ENCODE measurements at places on chromosomes 6 and 20.

- DNase-seq = peak; percentile 81
These were observed 40.1 kb downstream of the OR2B2 start for GRCh38 chr6:27871924-27872638.

- peak; percentile 94 for DNase-seq
These were observed 199.0 kb downstream of the JARID2 start for GRCh38 chr6:15444881-15445280.

- DNase-seq = no peak
These were observed 138.5 kb downstream of the UST start for GRCh38 chr6:148885136-148885865.

DNA sequence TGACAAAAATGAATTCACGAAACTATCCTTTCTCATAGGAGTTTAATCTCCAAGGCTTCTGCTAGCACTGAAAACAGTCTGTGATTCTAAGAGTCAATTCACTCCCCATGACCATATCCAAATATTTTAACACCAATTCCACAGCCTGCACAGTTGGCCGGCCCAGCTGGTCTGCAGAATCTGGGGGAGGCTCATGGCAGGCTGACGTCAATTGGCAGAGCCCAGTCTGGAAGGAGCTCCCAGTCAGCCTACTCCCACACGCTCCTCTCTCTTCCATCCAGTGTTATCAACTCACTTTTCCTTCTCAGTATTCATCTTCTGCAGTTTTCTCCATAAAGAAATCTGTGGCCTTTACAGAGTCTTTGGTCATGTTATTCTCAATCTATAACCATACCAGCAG is 111.0 kb downstream of the TBXT start:
- no peak for DNase-seq

GRCh38 chr6:42777126-42777822 is 4.6 kb upstream of the BICRAL start:
- DNase-seq = no peak

- DNase-seq = no peak
These were observed 88.6 kb upstream of the CDYL start for GRCh38 chr6:4687656-4687988.

GRCh38 chr20:57896017-57896416 is 186.2 kb upstream of the PMEPA1 start:
- no peak for DNase-seq

DNA sequence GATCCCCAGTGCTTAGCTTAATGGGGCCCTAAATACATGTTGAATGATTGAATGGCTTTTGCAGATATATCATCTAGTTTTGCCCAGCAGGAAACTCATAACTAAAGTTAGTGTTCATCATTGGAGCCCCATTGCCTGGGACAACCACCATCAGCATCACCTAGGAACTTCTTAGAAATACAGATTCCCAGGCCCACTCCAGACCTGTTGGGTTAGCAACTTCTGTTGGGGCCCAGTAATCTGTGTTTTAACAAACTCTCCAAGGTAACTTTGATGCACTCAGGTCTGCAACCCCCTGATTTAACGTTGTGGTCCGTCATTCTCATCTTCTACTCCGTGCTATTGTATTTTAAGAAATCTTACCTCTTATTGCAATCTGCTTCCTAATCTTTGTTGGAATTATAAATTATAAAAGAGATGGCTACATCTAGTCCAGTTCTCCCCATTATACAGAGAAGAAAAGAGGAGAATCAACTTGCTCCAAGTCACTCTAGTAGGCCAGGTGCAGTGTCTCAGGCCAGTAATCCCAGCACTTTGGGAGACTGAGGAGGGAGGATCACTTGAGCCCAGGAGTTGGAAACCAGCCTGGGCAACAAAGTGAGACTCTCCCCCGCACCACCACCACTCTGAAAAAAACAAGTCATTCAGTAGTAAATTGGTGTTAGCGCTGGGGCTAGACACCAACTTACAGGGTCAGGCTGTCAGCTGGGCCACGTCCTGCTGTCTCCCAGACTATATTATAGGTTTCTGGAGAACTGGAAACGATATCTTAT is 13.7 kb downstream of the FOXP4 start:
- no peak for DNase-seq

GRCh38 chr6:145148776-145149175 is 586.5 kb downstream of the EPM2A start:
- no peak for DNase-seq

- DNase-seq = peak; percentile 76
These were observed 641 bp downstream of the ARFGEF2 start for GRCh38 chr20:48921883-48922820.

DNA sequence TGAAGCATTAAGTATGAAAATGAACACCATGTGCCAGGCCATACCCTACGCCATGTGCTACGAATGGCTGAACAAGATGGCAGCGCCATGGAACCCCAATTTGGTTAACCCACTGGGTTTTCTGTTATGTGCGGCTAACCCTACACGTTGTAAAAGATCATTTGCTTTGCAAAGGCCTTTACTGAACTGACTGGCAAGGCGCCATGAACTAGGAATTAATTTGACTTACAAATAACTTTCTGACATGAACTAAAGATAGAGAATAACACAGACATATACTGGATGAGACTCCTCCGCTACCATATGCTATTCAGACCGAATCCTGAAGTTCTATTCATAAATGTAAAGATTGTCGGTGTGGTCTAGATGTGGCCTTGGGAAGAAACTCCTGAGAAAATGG is 3.9 kb downstream of the CNKSR3 start:
- no peak for DNase-seq

DNA sequence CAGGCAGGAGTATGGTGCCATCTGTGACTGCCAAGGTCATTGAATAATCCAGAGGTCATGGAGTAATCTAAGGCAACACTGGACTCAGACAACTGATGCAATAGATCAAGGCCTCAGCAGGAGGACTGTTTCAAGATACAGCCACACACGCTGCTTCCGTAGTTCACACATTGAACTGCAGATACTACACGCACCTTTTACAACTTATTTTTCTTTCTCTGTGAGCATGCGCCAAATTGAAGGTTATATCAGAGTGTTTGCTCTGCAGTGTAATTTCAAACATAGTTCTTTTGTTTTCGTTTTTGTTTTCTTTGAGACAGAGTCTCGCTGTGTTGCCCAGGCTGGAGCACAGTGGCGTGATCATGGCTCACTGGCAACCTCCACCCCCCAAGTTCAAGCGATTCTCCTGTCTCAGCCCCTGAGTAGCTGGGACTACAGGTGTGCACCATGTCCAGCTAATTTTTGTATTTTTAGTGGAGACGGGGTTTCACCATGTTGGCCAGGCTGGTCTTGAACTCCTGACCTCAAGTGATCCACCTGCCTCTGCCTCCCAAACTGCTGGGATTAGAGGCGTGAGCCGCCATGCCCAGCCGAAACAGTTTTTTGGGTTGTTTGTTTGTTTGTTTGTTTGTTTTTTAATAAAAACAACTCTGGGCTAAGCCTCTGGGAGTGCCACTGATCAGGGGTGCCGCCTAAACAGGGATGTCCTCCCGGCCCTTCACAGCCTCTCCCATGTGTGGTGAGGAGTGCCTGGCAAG is 96.6 kb upstream of the NAA20 start:
- DNase-seq = no peak

DNA sequence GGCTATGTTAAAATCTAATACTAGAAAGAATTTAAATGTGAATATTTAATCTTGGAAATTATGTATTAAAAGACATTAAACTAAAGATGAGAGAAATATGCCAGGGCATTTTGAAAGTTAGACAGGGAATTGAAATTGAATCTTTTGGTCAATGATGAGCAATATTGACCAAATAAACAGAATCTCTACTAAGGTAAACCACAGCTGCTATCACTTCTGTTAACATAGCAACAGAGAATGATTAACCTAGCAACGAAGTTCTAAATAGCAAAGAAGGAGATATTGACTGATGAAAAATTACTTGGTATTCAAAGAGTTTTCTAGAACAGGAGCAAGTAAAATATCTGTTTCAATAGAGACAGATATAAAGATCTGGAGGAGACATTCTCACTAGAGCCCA is 45.2 kb upstream of the RSPO3 start:
- DNase-seq = no peak

DNA sequence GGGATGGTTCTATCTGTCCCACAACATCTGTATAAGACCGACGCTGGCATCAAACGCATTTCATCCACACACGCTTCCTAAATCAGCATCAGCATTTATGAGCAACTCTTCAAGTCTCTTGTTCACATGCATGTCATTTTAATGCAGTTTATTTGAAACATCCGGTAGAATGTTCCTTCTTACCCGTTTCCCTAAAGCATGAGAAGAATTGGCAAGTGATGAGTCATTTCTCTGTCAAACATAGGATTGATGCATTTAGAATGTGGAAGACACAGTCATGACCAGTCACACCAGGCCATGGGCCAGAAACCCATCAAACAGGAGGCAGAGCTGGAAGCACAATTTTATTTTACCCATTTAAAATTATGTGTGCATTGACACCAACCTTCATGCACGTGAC is 122.8 kb downstream of the UST start:
- no peak for DNase-seq

DNA sequence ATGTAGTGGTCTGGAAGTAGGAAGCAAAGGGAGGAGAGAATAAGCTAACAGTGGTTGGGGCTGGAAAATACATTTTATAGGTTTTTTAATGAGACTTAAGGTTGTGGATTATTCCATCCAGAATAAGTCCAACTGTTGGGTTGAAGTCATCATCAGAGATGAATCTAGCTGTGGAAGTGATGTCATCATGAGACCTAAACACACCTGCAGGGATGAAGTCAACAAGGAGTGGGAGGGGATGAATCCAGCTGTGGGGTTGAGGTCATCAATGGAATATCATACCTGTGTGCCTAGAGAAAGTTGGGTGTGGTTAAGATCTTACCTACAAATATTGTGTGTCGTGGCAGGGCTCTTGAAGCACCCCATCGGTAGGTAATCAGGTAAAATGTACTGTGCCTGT is 730.7 kb downstream of the RFPL4B start:
- no peak for DNase-seq

- no peak for DNase-seq
These were observed 281.9 kb downstream of the EPM2A start for GRCh38 chr6:145453376-145453775.

DNA sequence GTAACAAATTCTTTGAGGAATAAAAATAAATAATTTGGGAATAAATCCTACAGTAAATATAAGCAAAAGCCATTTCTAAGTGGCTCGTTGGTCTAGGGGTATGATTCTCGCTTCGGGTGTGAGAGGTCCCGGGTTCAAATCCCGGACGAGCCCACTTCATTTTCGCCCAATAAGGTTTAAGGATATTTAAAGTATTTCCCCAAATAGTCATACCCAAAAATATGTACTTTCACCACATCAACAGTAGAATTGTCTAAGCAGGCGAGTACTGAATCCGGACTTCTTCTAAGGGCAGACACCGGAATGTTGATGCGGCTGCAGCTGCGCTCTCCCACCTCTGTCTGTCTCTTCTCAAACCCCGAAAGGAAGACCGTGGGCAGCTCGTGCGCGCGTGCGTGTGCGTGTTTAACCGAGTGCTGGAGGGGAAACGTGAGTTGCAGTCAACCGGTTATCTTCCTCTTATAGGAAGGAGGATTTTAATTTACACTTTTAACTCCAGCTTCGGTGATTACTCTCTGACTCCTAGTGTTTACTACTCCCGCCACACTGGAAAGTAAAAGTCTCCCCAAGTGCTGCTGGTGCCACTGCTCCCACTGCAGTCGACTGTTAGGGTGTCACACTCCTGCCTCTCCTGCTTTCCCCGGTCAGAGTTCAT is 155.7 kb upstream of the PRSS16 start:
- peak; percentile 51 for DNase-seq
